ENCODE measurements at places on chromosomes 1 and 21.

DNA sequence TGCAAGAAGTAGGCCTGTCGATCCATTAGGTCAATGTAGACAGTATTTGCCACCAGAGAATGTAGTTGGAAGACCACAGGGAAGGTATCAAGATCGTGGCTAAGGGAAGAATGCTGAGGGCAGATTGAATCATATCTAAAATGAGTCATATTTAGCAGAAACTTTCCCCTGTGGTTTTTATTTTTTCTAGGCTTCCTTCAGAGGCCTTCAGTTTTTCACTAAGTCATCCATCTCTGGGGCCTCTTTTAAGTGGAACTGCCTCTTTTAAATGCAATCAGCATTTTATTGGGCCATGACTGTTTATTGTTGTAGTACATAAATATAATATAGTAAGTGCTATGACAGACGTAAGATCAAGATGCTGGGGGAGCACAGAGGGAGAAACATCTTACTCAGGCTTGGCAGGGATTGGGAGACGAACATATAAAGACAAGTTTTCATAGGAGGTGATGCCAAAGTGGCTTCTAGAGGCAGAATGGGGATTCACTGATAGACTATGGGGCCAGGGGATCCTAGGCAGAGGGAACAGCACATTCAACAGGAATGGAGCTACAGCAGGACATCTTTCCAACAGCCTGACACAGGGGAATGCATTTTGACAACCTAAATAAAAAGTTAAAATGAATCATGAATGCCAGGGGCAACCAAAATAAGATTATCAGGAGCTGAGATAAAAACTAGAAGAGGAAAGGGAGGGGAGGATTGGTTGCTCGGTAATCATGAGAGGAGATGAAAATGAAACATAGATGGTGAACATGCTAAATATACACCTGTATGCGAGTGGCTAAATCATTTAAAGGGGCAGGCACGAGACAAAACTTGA, 20.1 kb downstream of the UBE2U start:
- DNase-seq: peak; percentile 91

- no peak for DNase-seq
Measured at GRCh38 chr1:206899717-206900116, 2.5 kb downstream of the IL24 start.

- DNase-seq: no peak
Measured at GRCh38 chr1:7186382-7187111, 401.3 kb downstream of the CAMTA1 start.

DNA sequence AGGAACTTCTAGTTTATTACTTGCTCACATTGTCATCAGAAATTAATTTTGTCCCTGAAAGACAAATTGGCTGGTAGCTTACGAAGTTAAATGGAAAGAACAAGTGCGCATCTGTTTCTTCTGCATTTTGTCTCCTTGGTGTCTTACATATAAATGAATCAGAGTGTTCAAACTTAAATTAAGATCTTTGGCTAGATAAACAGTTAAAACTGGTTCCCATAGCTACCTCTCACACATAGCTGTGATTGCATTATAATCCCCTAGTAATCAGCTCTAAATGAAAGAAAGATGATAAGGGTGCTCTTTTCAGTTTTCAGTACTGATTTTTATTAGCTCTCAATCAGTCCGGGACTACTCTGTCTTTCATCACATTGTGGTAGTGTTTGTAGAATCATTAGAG, 124.2 kb upstream of the LMO4 start:
- DNase-seq: no peak

DNA sequence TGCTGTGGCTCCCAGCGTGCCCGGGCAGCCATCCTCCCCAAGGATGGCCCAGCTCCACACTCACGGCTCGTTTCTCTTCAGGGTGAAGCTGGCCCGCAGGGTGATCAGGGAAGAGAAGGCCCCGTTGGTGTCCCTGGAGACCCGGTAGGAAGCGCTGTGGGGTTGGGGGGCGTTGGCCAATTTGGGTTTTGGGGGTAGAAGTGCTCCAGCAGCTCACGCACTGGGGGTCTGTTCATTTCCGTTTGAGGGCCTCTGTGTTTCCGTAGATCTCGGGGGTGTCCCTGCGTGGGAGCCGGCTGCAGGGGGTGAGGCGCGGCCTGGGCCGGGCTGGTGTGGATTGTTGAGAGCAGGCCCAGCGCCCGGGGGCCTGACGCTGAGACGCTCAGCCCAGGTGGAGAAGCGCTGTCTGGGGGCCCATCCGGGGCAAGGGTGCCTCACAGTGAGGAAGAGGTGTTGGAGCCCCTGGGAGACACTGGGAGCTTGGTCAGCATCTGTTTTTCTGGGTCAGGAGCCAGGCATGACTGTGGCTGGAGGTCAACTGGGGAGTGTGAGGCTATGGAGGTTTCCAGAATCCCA, 12.6 kb downstream of the COL6A1 start:
- peak; percentile 32 for DNase-seq

- no peak for DNase-seq
Measured at GRCh38 chr1:1470626-1471388, 758 bp upstream of the ATAD3B start.

DNA sequence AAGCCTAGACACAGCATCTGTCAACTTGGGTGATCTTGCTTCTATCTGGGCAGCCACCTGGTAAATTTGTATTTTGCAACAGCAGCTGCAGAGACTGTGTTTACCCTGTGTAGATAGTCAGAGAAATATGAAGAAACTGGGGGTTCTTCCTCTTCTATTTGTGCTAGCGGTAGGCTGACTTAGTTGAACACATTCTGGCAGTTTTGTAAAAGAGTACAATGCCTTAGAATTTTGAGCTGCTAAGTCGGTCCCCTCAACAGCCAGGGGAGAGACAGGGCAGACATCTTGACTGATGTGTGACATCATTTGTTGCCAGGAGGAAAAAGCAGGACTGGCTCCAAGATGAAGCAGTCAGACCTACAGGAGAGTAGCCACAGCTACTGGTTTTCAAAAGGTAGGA, 53.7 kb downstream of the KCNJ6 start:
- DNase-seq: peak; percentile 39

DNA sequence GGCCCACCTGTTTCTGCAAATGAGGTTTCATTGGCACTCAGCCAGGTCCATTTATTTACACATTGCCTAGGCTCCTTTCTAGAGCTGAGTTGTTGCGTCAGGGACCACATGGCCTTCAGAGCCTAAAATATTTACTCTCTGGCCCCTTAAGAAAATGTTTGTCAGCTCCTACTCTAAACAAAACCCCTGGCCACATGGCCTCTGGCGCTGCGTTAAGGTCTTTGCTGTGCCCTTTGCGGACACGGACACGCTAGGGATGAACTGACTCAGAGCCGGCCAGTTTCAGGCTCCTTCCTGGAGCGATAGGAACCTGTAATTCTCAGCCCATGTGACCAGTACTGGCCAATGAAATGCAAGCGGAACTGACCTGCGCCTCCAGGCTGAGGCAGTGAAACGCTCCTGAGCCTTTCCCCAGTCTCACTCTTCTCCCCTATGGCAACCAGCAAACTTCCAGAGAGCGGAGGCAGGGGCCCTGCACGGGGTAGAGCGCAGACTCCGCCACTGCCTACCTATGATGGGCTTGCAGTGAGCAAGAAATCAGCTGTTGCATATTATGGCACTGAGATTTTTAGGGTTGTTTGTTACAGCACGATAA, 160.3 kb downstream of the ETS2 start:
- DNase-seq: peak; percentile 40

DNA sequence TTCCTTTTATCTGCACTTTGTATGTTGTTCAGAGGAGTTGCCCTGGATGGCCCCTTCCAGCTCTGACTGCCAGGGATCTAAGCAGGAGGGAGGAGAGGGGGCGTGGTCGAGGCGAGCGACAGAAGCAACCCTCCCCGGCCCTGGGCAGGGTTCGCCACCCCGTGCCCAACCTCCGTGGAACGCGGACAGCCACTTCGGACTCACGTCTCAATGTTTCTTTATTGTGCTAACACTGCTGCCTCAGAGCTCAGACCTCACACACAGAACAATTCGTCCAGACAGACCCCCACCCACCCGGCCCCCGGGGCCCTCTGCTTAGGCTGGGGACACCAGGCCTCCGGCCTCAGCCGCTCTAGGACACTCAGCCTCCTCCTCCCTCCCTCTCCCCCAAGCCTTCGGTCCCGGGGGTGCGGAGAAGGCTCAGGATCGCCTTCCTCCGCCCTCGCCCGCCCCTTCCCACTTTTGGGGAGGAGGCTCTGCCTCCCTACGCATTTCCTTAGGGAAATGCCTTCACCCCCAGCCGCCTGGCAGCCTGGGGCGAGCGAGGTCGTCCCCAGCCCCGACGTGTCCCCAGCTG, 8.3 kb downstream of the VSIG8 start:
- DNase-seq: peak; percentile 65

DNA sequence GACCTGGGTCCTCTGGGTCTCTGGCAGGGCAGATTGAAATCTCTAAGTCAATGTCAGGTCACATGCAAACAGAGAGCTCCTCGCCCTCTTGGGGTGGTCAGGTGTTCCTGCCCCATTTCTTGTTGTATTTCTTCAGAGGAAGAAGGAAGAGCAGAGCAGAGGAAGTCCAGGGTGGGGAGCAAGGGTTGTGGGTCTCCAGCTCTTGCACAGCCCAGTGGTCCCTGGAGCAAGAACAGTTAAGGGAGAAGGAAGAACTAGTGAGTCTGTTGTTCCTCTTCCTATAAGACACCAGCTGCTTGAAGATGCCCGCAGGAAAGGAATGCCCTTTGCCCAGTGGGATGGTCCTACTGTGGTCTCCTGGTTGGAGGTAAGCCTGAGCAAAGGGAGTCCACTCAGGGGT, 26.3 kb downstream of the MYOG start:
- DNase-seq: no peak

- DNase-seq: no peak
Measured at GRCh38 chr1:31768939-31769704, 5.0 kb upstream of the ADGRB2 start.

DNA sequence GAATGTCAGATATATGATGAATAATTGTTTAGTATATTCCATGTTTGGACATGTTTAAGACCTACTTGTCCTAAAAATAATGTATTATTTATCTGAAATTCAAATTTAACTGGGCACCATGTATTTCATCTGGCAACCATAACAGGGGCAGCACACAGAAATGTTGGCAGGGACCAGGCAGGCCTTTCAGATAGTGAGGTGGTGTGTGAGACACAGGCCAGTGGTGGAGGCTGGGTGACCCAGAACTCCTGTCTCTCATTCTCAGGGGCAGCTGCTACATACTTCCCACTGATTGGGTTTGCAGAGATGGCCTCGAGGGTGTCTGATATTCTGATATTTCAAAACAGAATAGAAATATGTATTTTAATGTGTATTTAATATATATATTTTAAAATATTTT, 1.3 kb upstream of the FASLG start:
- no peak for DNase-seq

DNA sequence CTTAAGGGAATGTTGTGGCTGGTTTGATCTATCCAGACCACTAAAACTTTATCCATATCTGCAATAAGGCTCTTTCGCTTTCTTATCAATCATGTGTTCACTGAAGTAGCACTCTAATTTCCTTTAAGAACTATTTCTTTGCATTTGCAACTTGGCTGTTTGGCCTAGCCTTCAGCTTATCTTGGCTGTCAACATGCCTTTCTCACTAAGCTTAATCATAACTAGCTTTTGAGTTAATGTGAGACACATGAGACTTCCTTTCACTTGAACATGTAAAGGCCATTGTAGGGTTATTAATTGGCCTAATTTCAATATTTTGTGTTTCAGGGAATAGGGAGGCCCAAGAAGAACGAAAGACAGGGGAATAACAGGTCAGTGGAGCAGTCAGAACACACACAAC, 124.7 kb downstream of the TNFSF18 start:
- DNase-seq: no peak

GRCh38 chr1:173301507-173301906, 94.4 kb upstream of the TNFSF4 start:
- DNase-seq: peak; percentile 42

- no peak for DNase-seq
Measured at GRCh38 chr1:33320619-33321165, at the start of gene A3GALT2. A3GALT2 (minus strand) TSS chr1:33321098; CDS start chr1:33321098, 0 bp downstream.

DNA sequence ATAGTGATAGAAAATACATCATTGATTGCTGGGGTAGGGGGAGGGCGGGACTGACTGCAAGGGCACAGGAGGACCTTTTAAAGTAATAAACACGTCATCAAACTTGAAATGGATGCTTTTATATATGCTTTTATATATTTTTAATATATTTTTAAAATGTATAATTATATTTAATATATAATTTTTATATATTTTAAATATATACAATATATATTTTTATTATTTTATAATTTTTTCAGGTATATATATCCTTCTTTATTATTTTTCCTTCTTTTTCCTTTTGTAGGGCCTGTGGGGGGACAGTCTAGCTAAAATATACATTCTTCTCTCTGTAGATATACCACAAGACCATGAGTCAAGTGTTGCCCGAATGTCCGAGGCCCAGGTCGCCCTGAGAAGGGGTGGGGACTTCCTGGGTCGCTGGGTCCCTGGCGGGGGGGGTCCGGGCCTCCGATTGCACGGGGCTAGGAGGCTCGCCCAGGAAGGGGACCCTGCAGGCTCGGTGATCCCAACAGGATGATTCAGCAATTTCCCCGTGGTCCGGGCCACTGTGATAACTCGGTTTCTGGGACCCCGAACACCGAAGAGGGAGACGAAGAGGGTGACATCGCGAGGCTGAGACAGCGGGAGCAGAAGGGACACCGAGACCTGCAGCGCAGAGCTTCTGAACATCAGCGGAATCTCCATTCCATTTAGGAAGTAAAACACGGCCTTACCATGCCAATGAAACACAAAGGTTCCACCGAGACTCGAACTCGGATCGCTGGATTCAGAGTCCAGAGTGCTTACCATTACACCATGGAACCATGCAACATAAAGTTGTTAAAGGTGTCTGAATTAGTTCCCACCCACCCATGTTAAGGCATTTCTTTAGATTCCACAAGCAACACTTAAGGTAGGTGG, 112.5 kb upstream of the NBPF11 start:
- DNase-seq: peak; percentile 35

GRCh38 chr1:112901387-112901786, 54.6 kb downstream of the SLC16A1 start:
- DNase-seq: no peak

DNA sequence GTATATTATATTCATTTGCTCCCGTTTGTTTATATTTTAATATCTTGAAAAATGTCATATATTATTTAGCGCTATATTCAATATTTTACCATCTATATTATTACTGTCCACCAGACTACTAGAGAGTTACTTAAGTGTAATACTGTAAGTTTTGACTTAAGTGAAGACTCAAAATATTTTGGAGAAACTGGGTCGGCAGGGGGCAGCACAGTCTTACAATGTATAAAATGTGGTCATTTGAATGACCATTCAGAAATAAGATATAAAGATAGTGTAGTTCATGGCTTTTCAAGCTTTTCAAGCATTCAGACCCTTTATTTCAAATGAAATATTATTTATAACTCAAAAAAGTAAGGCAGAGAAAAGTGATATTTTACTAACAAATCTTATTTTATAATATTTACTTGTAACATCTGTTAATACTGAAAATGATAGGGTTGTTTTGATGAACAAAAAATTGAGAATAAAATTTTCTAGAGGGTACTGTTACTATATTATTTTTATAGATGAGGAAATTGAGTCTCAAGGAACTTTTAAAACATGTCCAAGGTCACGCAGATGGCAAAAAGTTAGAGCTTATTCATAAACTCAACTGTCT, 89.0 kb upstream of the SERTAD4 start:
- peak; percentile 72 for DNase-seq

All from EH (cell line).